Head of caudate nucleus (tissue), 42 donors: ENCODE measurements at places on chromosomes 13 and 19.

DNA sequence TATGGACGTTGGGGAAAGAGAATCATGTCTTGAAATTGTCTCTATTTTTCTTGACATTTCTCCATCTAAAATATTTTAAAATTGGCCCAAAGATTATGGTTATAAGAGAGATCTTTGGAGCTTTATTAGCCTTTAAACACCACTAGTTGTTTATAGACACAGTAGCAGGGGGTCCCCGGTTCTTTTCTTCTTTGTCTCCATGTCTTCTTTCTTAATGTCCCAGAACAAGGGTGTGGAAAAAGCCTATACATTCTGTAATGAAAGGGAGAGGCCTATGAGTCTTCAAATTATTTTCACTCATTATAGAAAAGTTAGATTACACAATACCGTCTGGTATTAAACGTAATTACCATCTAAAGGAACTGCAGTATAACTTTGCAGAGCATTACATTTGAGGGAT, 300.0 kb downstream of the NALCN start:
- no peak for DNase-seq

- DNase-seq, result no peak
Measured at GRCh38 chr19:44164327-44164672, 600 bp upstream of the ZNF226 start.

GRCh38 chr13:32790731-32791130, 204.5 kb downstream of the PDS5B start:
- DNase-seq, result no peak

- DNase-seq, result no peak
Measured at GRCh38 chr13:38905861-38906260, 84.8 kb downstream of the STOML3 start.

- DNase-seq, result no peak
Measured at GRCh38 chr13:20514866-20515265, 10.8 kb downstream of the CRYL1 start.

GRCh38 chr13:72849571-72849970, 67.6 kb downstream of the PIBF1 start:
- no peak for DNase-seq

- DNase-seq, result no peak
Measured at GRCh38 chr13:110057052-110057451, 249.9 kb downstream of the COL4A1 start.

DNA sequence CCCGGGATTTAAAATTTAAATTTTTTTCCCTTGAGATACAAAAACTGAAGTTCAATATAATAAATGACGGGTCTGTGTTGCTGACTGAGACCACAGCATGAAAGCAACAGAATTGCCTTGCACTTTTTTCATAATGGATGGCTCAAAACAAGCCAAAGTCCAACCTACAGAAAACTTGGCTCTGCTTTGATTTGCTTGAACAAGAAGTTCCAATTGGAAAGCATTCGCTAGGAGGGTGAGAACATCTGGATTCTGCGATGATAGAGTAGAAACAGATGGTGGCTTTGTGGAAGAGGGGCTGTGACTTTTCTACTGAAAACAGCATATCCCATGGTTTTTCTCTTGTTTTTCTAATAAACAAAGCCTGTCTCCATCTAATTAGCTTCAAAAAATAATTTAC, 46.4 kb downstream of the THSD1 start:
- DNase-seq, result no peak

- DNase-seq, result no peak
Measured at GRCh38 chr19:32669310-32669709, 5.7 kb downstream of the ANKRD27 start.

- DNase-seq, result no peak
Measured at GRCh38 chr13:42696191-42696590, 85.2 kb upstream of the FAM216B start.

GRCh38 chr19:12946092-12946721, 545 bp downstream of the RAD23A start:
- DNase-seq, result no peak

DNA sequence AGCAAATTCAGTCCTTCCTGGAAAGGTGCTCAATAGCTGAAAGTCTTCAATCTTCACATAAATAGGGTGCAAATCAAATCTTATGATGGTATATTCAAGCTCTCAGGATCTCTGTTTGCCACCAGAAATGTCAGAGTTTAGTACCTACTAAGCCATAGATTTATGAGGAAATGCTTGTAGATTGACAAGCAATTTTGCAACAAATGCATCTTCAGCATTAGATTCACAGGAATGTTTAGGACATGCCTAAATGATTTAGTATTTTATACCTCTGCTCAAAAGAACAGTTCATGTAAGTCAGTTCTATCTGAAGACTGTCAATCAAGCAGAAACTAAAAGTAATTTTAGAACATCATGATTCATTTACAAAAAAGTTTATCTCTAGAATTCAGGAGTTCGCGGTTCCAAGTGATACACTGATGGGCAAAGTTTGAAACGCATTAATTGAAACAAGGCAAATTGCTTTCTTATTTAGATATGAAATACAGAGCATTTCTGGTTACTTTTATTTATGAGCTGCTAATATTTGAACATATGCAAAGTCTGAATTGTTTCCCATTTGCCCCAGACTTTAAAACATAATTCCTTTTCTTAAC, 65.7 kb downstream of the DACH1 start:
- DNase-seq, result no peak

- no peak for DNase-seq
Measured at GRCh38 chr19:54633401-54633800, 3.1 kb downstream of the LILRB1 start.

DNA sequence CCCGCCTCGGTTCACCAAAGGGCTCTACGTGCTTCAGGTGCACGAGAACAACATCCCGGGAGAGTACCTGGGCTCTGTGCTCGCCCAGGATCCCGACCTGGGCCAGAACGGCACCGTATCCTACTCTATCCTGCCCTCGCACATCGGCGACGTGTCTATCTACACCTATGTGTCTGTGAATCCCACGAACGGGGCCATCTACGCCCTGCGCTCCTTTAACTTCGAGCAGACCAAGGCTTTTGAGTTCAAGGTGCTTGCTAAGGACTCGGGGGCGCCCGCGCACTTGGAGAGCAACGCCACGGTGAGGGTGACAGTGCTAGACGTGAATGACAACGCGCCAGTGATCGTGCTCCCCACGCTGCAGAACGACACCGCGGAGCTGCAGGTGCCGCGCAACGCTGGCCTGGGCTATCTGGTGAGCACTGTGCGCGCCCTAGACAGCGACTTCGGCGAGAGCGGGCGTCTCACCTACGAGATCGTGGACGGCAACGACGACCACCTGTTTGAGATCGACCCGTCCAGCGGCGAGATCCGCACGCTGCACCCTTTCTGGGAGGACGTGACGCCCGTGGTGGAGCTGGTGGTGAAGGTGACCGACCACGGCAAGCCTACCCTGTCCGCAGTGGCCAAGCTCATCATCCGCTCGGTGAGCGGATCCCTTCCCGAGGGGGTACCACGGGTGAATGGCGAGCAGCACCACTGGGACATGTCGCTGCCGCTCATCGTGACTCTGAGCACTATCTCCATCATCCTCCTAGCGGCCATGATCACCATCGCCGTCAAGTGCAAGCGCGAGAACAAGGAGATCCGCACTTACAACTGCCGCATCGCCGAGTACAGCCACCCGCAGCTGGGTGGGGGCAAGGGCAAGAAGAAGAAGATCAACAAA, 2.6 kb downstream of the PCDH17 start:
- DNase-seq, result peak; percentile 58

GRCh38 chr13:64551755-64552154, 2678.4 kb downstream of the PCDH9 start:
- no peak for DNase-seq

DNA sequence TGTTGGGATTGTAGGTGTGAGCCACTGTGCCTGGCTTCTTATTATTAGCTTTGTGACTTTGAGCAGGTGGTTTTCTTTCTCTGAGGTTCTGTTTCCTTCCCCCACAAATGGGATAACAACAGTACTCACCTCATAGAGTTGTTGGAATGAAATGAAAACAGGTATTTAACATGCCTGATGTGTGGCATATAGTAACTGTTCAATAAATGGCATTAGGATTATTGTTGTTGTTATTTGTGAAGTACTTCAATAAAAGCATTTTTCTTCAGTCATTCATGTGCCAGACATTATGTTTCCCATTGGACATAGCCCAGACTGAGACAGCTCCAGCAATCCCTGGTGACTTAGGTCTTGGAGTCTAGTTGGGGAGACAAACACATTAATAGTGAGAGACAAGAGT, 1.5 kb downstream of the MEGF8 start:
- DNase-seq, result no peak

GRCh38 chr13:62113179-62113578, 697.5 kb upstream of the PCDH20 start:
- no peak for DNase-seq
